NCI-H1092 treated with DMSO at 0.1 percent for 48 hours (cell line): ENCODE measurements at places on chromosomes 6 and 20.

DNA sequence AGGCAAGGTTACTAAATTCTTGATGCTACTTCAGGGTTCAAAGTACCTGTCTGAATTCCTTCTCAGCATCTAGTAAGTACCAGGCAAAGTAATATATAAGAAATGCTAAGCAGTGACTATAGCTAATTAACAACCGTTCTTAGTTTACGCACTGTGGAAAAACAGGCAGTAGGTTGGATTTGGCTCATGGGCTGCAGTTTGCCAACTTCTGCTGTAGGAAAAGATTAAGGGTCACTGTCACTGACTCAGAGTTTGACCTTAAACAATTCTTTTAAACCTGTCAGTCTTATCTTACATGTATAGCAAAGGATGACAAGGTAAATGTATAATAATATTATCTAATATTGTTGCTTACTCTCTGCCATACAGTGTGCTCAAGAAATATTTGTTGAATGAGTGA is 42.3 kb downstream of the CTNNBL1 start:
- DNase-seq: no peak

GRCh38 chr6:127855542-127856159 is 45.2 kb downstream of the THEMIS start:
- DNase-seq: no peak

DNA sequence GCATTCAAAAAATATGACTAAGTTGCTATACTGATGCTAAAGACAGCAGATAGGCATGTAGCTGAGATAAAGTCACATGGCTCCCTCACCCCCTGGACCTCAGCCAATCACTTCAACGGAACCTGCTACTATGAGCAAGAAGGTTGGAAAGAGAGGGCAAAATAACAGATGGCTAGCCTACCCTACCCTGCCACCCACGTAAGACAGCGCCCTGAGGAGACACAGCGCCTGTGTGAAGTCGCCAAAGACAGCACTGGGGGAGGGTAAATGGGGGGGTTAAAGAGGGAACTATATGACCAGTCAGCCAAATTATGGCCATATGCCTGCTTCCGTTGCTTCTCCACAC is 163.2 kb downstream of the RALGAPA2 start:
- peak; percentile 58 for DNase-seq

- DNase-seq: no peak
Observed at GRCh38 chr6:110609101-110609500, 132.7 kb upstream of the SLC22A16 start.

DNA sequence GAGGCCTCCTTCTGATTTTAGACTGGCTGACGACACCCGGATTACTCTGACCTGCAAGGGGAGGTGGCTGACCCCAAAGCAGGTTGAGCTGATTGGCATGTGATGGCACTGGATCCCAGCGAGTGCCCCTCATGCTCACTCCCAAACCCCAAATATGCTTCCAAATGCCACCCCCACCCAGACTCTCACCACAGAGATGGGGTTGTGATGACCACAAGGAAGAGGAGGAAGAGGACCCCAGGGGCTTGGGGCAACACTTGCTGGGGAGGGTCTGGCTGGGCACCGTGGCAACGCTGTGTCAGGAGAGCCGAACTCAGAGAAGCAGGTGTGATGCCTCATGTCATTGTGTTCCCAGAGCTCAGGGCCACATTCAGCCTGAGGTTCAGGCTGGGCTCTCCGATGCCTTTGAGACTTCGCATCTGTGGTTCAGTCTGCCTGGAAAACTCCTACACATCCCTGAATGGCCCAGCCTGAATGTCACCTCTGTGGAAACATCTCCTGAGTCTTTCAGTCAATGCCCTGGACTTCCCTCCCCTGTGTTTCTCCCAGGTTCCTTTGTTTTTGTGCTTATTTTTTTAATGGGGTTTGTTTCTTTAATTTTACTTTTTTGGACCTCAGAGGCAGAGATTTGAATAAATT is 169.1 kb upstream of the PMEPA1 start:
- no peak for DNase-seq

DNA sequence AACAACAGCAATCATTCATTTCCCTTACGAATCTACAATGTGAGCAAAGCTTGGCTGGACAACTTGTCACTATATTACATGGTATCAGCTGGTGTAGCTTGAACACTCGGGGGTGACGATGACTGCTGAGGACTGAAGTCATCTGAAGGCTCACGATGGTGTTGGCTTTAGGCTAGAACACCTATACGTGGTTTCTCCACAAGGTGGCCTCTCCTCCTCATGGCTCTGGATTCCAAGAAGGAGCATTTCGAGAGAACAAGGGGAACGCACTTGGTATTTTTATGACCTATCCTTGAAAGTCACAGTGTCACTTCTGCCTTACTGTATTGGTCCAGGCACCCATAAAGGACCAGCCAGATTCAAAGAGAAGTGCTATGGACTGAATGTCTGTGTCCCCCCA is 37.5 kb upstream of the ADGRF1 start:
- no peak for DNase-seq

GRCh38 chr6:145749632-145750031 is 14.3 kb upstream of the EPM2A start:
- no peak for DNase-seq

DNA sequence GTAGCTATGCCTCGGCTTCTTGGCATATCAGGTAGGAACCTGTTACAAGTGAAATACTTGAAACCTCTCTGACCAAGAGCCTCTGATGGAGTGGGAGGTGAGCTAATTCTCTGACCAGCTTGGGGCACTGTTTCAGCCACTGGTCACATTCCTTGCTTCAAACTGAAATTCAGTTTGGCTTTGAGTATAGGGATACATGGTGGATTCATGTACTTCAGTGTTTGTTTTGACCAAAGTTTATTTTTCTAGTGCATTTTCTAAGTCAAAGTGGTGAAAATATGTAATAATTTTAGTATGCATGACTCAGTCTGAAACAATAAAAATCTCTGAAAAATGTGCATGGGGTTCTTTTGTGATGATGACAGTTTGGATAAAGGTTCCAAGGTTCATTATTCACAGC is 18.6 kb downstream of the TTPAL start:
- no peak for DNase-seq

GRCh38 chr6:45156075-45156474 is 172.1 kb upstream of the RUNX2 start:
- DNase-seq: no peak

GRCh38 chr6:34917626-34918285 is 28.7 kb downstream of the ANKS1A start:
- no peak for DNase-seq

DNA sequence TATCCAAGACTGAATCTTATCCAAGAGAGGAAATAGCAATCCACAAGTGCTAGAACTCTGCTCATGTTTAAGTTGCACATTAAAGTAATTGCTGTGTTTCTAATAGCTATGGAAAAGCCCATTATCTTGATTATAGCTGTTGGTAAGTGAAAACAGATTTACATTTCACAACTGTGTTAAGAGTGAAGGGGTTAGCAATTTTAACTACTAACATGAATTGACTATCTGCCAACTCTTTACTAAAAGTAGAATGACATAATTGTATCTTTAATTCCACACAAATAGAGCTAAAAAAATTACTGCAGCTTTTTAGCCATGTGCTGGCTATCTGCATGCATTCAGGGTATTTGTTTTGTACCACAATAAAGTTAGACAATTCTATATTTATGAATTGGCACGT is 277.9 kb upstream of the IRAK1BP1 start:
- DNase-seq: no peak

- peak; percentile 60 for DNase-seq
Observed at GRCh38 chr6:138492113-138492512, 7.2 kb downstream of the NHSL1 start.

DNA sequence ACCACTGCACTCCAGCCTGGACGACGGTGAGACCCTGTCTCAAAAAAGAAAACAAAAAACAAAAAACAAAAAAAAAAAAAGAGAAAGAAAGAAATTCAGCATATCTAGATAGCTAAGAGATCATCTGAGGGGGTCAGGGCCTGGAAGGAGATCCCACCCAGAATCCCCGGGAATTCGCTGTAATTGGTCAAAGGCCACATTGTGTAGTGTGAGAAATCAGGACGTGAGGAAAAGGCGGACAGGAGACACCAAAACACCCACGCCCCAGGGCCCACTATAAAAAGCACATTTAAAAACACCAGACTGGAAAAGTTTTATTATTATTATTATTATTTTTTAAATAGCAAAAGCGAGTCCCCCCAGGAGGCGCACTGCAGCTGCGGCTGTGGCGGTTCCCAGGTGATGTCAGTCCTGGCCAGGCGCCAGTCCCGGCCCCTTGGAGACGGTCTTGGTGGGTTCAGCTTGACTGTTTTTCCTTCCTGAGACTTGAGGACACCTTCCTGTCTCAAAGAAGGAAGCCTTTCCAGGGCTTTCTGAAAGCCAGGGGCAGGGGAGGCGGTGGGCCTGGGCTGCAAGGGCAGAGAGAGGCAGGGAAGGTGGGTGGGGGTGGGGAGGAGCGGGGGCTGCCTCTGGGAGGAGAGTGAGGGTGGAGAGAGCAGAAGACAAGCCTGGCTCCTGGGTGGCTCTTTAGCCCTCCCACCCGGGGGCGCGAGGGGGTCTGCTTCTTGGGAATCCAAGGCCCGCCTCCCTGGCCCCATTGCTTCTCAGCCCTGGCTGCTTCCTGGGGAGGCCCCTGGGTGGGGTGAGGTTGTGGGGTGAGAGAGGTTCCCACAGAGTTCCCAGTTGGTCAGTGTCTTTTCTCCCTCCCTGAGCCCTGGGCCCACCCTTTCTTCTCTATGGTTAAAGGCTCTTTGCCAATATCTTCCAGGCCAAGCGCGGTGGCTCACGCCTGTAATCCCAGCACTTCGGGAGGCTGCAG is 14.5 kb downstream of the TCF15 start:
- DNase-seq: no peak

DNA sequence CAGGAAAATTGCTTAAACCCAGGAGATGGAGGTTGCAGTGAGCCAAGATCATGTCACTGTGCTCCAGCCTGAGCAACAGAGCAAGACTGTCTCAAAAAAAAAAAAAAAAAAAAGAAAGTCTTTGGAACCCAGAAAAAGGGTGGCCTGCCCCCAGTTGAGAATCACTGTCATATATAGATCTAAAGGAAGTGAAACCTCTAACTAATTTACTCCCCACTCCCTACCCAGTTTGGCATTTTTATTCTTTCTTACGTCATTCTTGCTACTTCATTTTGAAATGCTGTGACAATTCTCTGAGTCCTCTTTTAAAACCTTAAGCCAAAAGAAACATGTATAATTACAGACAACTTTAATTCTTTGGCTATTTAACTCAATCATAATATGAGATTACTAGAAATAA is 254.8 kb downstream of the CDC5L start:
- no peak for DNase-seq

- DNase-seq: no peak
Observed at GRCh38 chr20:6908673-6909072, 141.2 kb downstream of the BMP2 start.

DNA sequence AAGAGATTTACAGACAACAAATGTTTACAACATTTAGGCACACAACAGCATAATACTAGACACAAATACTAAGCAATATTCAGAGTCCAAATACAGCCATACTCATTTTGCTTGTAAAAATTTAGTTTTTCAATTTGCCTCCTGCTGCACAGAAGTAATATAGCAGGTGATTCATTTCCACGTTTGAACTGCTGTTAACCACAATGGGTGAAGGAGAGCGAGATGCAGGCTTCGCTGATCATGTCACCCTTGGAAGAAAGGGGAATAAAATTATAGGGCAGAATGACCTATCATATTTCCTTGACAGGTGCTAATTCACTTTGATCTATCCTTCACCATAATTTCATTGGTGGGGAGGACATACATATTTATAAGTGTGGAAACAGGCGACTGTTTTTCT is 643.8 kb upstream of the AGPAT4 start:
- DNase-seq: peak; percentile 61

GRCh38 chr6:156438350-156438923 is 338.7 kb upstream of the ARID1B start:
- no peak for DNase-seq

DNA sequence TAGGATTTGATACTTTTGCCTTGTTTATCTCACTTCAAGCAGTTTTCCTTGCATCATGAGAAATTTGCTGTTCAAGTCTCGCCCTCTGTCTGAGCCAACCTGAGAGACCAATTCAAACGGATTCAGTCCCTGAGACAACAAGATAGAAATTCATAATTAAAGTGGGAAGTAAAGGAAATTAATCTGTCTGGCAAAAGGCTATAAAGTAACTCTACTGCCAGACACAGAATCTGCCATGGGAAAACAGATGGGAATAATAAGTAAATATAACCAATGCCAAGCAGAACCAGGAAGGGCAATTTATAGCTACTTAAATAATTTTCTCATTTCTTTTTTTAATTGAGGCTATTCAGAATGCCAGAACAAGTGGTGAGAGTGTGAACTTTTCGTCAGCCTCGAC is 239.6 kb downstream of the TFAP2C start:
- DNase-seq: no peak

- DNase-seq: no peak
Observed at GRCh38 chr6:139648430-139649000, 274.1 kb upstream of the CITED2 start.

DNA sequence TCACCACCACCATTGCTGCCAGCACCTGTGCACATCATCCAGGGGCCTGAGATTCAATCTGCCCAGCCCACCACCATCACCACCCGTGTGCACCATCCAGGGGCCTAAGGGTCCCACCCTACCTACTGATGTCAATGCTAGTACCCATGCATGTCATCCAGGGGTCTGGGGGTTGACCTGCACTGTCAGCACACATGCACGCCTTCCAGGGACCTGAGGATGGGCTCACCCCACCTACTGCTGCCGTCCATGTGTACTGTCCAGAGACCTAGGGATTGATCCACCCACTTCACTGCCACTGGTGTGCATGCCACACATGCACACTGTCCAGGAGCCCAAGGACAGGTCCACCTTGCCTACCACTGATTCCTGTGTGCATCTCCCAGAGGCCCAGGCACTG is 11.9 kb upstream of the OXT start:
- DNase-seq: no peak

DNA sequence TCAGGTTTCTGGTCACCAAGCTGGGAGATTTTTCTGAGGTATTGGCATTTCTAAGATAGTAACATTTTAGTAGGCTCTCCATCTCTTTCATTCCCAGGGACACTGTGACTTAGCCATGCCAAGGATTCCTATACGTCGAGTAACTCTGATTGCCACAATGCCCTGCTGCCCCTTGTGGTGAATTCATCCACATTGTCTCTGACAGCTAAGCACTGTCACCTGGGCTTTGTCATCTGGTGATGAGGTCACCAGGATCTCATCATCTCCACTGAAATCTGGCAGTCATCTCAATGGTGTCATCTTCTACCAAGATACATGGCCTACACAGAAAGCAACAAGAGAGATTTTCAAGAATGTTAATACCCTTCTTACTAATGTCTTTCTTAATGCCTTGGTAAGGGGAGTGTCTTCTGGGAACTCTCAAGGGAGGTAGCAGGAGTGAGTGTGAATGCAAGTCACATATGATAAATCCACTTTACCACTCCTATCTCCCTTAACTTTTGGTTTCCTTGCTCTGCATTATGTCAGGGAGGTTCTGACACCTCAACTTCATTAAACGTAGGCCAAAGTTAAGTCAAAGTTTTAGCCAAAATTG is 246.7 kb downstream of the CD109 start:
- DNase-seq: no peak

- DNase-seq: no peak
Observed at GRCh38 chr6:119119989-119120388, 41.5 kb upstream of the FAM184A start.
